Globus pallidus (tissue), 1 donor: ENCODE measurements at places on chromosomes 13 and 19.

GRCh38 chr19:54947381-54947780 lies at the start of gene NLRP7:
Gene NLRP7, minus strand, starts transcription at chr19:54947530.
- no peak for DNase-seq

DNA sequence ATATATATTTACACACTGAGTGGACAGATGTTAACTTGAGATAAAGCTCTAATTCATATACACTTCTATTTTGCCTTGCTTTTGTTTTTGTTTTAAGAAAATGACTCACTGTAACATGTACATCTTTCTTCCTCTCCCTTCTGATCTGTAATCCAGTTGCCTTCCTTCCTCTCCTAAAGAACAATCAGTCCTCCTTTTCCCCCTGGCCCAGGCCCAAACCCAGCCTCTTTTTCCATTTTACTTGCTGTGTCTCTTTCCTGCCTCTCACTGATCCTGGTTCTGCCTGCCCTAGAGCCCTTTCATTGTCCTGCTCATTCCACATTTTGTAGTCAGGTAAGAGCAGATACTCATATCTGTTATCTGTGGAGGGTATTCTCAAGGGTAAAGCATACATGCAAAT lies 50.8 kb downstream of the ZAR1L start:
- DNase-seq = no peak

DNA sequence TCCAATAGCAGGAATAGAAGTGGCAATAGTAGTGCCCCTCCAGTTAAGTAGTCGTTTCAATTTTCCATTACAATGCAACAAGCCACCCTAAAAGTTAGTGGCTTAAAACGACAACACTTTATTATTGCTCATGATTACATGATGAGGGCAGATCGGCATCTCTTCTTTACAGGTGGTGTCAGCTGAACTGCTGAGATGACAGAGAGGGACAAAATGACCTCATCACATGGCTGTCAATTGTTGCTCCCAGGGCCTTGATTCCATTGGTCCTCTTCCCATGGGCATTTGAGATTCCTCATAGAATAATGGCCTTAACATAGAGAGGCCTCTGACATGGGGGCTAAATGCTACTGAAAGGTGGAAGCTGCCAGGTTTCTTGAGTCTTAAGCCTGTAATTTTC lies 679.8 kb upstream of the KLHL1 start:
- DNase-seq = no peak

DNA sequence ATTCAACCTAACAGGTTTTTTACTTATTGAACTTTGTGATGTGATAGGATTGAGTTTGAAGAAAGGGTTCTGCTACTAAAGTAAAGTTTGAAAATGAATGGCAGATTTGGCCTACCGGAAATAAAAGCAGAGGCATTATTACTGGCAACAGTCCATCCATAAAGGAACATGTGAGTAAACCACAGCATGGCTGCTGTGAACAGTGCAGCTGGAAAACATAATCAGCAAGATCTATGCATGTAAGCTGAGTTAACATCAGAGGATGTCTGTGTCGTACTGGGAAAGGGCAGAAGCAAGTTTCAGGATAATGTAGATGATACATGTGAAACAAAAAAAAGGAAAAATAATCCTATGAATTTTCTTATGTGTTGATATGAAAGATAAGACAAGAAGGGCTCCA lies 87.6 kb downstream of the CYSLTR2 start:
- no peak for DNase-seq

- DNase-seq = no peak
Observed at GRCh38 chr13:23575632-23576031, 5.4 kb downstream of the TNFRSF19 start.

DNA sequence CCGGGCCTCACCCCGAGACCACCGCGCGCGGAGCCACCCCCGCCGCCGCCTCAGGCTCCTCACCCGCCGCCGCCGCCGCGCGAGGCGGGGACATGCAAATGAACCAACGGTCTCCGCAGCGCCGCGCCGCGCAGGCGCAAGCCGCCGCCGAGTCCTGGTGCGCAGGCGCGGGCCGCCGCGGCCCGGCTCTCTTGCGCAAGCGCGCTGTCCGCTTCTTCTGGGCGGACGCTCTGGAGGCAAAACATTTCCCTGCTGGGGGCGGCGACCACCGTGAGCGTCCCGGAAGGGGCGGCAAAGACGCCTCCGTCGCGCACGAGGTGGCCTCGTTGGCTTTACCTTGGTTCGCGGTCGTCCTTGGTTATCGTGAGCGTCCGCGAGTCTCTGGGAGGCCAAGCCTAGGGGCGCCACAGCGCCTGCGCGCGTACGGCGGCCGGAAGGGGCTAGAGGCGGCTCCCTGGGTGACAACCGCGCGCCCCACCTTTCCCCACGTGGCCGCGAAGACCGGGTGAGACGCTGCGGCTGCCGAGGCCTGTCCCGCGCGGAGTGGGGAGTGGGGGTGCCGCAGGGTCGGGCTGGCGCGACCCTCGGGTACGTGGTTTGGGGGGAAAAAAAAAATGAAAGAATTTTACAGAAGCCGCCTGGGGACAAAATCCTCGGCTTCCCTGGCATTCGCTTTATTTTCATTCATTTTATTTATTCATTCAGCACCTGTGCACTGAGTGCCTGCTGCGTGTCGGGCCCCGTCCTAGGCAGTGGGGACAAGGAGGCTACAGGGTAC lies at the start of the genes ARMC6 and SUGP2:
ARMC6 (plus strand) TSS at position 178 of the 778 bp plus-strand sequence. CDS start 607 bp downstream, outside the sequence.
SUGP2 (minus strand) TSS at position 92 of the 778 bp plus-strand sequence. CDS start 2,446 bp downstream, outside the sequence.
- DNase-seq = peak; percentile 83

DNA sequence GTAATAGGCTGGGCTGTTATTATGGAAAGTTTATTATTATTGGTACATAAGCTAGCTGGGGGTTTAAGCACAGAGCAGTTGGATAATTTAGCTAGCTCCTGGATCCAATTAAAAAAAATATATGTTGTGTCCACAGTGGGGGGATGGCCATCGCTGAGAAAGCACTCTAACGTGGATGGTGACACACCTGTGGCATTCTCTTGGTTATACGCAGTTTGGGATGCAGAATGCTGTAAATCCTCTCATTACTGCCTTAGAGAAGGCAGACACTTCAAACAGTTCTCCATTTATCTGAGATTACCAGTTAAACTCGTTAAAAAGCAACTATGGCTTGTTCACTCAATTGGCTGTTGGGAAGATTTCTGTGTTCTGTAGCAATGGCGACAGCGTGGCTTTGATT lies 2.4 kb upstream of the ZNF536 start:
- DNase-seq = no peak

DNA sequence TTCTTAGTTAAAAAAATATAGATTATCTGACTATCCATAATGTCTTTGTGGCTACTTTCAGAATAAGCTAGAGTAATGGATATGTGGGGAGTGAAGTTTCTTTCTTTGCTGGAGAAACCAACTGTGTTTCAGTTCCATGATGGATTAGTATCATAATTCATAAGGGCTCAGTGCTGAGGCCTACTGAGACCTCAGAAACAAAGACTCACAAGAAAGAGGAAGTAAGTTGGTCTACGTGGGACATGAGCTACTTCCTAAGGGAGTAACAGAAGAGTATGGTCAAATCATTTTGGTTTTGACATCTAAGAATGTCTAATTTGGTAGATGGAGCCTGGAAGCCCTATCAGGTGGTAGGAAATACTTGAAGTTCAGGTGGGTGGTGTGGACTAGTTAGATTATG lies 99.0 kb upstream of the HTR2A start:
- DNase-seq = no peak

- DNase-seq = no peak
Observed at GRCh38 chr19:9865732-9866501, 30.8 kb downstream of the PIN1 start.

- no peak for DNase-seq
Observed at GRCh38 chr19:38649305-38650171, 2.1 kb downstream of the ACTN4 start.

DNA sequence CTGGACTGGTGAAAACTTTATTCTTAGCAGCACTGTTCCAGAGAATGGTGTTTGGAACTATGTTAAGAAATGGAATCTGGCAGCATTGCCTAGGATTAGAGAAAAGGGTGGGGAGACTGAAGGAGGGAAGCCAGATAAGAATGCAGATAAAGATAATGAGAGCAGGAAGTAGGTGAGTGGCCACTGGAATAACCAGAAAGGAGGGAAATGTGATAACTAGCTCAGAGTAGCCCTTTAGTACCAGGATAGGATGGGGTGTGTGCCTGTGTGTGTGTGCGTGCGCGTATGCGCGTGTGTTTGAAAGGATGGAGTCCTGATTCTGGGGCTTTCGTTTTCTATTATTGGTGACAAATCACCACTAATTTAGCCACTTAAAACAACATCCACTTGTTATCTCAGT lies 33.4 kb upstream of the FRY start:
- DNase-seq = no peak

- DNase-seq = no peak
Observed at GRCh38 chr19:50638600-50638999, 1.1 kb downstream of the SYT3 start.

GRCh38 chr19:18049385-18049784 lies 37.3 kb downstream of the IL12RB1 start:
- DNase-seq = peak; percentile 72

DNA sequence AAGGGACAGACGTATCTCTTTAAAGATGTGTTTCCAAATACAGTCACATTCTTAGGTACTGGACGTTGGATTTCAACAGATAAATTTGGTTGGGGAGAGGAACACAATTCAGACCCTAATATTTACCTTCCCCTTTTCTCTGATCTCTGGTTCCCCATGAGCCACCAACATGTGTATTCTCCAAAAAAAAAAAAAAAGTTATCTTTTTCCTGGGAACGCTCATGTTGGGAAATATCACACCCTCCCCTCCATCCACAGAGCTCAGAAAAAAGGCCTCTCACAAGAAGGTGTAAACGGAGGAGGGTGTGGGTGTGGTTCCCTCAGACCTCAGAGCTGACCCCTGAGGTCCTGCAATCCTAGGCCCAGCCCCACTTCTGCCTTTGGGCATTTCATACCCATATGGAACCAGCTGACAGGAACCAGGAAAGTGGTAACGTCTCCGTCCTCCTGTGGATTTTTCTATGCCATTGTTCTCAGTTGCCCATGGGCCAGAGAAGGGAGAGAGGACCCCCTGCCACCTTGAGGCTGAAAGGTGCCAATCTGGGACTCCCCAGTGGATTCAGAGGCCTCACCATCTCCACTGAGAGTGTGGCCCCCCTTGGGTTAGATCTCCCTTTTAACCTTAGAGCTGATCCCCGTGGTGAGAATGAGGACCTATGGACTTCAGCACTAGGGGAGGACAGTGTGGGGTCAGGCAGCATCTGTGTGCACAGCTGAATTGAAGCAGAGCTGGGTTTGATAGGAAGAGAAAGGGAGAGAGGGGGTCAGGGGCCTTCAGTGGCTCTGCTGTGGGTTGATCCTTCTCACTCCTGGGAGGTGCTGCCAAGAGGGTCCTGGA lies 8.4 kb upstream of the SIGLEC12 start:
- no peak for DNase-seq

- DNase-seq = no peak
Observed at GRCh38 chr13:66809485-66809884, 420.7 kb downstream of the PCDH9 start.

DNA sequence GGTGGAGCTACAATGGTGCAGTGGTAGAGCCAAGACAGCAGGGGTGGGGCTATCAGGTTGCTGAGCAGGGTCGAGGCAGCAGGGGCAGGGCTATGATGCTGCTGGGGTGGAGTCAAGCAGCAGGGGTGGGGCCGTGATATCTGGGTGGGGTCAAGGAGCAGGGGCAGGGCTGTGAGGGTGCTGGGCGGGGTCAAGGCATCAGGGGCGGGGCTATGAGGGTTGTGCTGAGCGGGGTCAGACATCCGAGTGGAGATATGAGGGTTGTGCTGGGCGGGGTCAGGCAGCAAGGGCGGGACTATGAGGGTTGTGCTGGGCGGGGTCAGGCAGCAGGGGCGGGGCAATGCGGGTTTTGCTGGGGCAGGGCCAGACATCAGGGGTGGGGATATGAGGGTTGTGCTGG lies 14.7 kb downstream of the HCN2 start:
- DNase-seq = peak; percentile 29

DNA sequence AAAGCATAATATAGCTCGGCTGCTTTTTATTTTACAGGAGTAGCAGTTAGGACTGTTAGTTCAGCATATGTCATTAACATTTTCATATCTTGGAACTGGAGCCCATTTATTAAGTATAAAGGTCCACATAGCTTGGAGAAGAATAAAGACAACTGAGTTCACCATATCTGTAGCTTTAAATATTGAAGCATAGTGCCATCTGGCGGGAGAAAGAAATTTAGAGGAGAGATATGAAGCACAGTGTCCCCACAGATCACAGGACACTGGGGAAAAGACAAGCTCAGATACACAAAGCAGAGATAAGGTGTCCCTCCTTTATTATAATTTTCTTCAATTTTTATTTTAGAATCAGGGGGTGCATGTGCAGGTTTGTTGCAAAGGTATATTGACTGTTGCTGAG lies 104.7 kb upstream of the FREM2 start:
- DNase-seq = peak; percentile 66
